ENCODE measurements at places on chromosomes 16 and 17. TPM values are rescaled to one million over a fixed set of nuclear protein-coding genes. Genes with fewer than 3 reads are reported as not detected.

SLC22A31 gene
- total RNA-seq: not detected

HID1 gene
- not detected for total RNA-seq

PALB2 gene
- 12.0 TPM for total RNA-seq

C17orf78 gene
- not detected for total RNA-seq

MAP2K3 gene
- 24.6 TPM for total RNA-seq

ASGR2 gene
- total RNA-seq: not detected

PHKG2 gene
- total RNA-seq: 53.5 TPM

CTRL gene
- not detected for total RNA-seq

SULT1A4 gene
- total RNA-seq: 6.6 TPM

ZFP3 gene
- not detected for total RNA-seq

TMIGD1 gene
- not detected for total RNA-seq

KCNJ2 gene
- total RNA-seq: 3.6 TPM

MT1M gene
- total RNA-seq: not detected

NPIPB13 gene
- total RNA-seq: 0.78 TPM

KRTAP4-8 gene
- total RNA-seq: not detected

CLEC18B gene
- 6.7 TPM for total RNA-seq

IL17C gene
- not detected for total RNA-seq

RASD1 gene
- not detected for total RNA-seq

C17orf100 gene
- 5.7 TPM for total RNA-seq

SALL1 gene
- total RNA-seq: 5.6 TPM

LPO gene
- total RNA-seq: not detected

Data from Caki2 (cell line).